ENCODE measurements at places on chromosomes 12 and 14.
A peak's percentile ranks its signal among the peaks of the same experiment; 100 is the strongest.

- DNase-seq, result no peak
Measured at GRCh38 chr14:99188731-99189191, 83.2 kb downstream of the BCL11B start.

DNA sequence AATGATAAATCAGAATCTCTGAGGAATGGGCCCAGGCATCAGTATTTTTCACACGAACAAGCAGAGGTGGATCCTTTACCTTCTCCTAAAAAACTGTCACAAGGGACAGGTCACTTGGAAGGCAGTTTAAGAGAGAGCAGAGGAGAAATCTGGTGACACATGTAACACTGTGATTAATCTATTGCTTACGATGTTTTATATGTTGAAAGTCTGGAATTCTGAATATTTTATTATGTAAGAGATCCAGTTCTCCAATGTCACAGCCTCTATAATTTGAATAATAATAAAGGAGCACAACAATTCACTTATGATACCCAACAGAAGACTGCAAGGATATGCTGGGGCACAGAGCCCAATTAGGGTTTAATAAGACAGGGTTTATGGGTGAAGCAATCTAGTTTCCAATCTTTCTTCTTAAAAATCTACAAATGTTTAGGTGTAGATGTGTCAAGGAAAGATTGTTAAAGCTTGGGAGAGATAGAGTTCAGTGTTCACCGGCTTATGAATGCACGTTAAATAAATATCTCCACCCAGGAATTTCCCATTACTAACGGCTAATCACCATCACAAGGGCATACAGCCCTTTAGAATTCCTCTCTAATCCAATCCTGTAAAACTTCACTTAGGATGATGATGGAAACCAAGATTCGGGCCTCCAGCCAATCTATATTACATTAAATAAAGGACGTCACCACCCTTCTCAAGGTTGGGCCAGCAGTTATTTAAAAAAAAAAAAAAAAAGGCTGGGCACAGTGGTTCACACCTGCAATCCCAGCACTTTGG is 23.4 kb downstream of the DUSP16 start:
- DNase-seq, result no peak

- DNase-seq, result no peak
Measured at GRCh38 chr12:132776816-132777568, 15.4 kb upstream of the ANKLE2 start.

- DNase-seq, result no peak
Measured at GRCh38 chr14:95472819-95473251, 43.6 kb downstream of the SYNE3 start.

- DNase-seq, result no peak
Measured at GRCh38 chr14:45044638-45045037, 39.3 kb upstream of the PRPF39 start.

DNA sequence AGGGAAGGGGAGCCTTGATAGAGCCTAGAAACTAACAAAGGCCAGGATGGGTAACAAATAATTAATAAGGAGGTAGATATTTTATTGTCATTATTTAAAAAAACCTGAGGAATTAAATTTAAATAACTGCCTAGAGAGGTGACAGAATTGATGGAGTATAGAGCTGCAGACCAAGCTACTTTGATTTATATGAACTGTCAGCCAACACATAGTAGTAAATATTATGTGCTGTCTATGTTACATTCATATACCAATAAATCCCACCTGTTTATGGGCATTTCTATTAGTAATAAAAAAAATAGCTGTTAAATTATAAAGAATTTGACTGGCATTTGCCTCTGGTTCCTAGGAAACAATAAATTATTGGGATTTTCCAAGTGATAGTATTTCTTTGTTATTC is 37.7 kb downstream of the TSPAN19 start:
- DNase-seq, result no peak

- DNase-seq, result no peak
Measured at GRCh38 chr12:5455045-5455444, 23.1 kb downstream of the NTF3 start.

DNA sequence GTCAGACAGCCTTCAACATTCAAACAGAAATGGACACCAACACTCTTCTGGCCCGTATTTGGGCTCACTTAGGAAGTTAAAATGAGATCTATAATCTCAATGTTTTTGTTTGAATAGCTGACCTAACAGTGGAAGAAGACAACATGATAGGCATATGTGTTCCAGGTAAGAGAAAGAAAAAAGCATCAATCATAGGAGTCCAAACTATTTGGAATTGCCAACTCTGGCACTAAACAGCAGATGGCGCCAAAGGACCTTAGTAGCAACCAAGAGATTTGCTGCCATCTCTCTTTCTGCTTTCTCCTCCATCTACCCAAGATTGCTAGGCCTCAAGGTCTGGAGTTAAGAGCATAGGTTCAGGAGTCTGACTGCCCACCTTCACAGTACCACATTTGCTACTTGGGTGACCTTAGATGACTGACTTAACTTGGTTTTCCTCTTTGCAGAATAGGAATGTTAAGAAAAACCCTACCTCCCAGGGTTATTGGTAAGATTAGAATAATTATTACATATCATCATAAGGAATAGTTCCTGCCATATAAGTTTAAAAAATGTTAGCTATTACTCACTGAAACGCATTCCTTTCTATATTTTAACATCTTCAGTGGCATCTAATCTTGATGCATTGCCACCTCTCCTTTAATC is 30.2 kb downstream of the PEX5 start:
- DNase-seq, result peak; percentile 58

GRCh38 chr12:96808587-96808986 is 98.5 kb upstream of the NEDD1 start:
- no peak for DNase-seq

GRCh38 chr12:50338920-50339645 is 55.8 kb upstream of the LIMA1 start:
- no peak for DNase-seq

- no peak for DNase-seq
Measured at GRCh38 chr12:11795192-11795912, 145.9 kb downstream of the ETV6 start.

DNA sequence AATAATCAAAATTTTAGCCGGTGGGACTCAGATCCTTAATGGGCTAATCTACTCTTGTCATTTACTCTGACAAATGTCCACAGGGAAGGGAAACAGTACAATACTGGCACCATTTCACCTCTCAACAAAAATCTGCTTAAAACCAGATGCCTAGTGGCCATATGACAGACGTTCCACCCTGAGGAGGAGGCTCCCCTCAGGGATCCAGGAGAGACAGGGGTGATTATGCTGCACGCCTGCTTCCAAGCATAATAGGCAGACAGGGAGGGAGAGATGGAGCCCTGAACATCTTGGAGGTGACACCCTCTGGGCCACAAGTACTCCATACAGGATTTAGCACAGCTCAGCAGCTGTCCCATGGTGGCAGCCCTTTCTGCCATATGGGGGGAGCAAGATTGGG is 24.8 kb upstream of the AKAP6 start:
- no peak for DNase-seq
